ENCODE measurements at places on chromosomes 1 and 21.

DNA sequence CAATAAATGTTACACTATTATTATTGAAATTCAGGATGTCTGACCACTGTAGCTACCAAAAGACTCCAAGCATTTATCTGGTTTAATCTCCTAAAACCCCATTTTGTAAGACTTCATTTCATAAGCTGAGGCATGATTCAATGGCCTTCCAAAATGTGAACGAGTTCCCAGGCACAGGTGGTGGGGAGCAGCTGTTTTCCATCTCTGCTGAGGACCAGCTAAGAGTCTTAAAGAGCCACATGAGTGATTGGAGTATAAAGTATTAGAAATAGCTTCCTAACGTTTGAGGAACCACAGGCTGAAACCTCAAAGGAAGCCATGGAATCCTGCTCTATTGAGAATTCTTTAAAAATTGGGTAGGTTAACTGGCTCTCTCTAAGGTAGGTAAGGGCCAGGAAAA, 44.9 kb downstream of the SEC16B start:
- DNase-seq, result no peak

DNA sequence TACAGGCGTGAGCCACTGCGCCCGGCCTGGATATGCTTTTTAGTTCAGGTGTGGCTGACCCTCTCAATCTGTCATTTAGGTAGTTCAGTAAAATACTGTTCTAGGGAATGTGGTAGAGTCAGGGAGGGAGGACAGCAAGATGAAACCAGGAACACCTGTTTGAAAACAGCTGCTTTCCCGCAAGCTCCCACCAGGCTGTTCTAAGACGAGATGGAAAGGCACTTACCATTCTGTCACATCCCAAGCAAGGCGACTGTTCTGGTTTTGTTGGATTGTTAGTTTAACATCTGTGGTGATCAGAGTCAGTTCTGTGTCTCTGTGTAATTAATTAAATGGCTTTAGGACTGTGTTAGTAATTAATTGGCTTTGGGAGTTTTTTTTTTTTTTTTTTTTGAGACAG, 2.9 kb downstream of the CHAF1B start:
- no peak for DNase-seq

DNA sequence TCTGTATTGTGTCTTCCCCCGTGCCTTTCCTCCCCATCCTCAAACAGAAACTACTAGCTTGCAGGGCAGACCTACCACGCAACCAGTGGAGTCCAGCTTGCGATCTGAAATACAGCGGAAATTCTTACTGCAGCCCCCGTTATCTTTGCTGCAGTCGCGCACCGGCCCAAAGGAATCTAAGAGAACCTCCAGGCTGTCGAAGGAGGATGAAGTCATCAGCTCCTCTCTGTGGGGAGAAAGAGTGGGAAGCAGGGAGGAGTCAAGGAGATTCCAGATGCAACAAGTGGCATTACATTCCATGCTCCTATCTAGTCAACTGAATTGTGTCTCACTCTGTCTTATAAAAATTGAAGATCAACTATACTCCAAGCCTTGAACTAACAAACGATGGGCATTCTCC, 206.9 kb downstream of the ASTN1 start:
- no peak for DNase-seq

- DNase-seq, result no peak
Observed at GRCh38 chr1:175969231-175969630, 225.8 kb upstream of the TNR start.

DNA sequence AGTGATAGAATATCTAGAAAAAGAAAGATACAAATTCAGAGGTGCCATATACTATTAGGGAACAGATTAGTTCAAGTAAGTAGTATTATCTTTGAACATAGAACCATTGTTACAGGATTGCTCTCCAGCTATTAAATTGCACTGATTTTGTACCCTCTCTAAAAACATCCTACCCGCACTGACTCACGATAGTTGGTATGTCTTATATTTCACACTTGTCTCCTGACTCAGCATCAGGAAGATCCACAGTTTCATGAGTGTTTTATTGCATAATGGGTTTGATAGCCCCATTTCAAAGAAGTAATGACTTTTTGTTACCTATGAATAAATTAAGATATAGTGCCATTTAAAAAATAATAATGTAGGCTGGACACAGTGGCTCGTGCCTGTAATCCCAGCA, 6.0 kb downstream of the TATDN3 start:
- DNase-seq, result no peak

- no peak for DNase-seq
Observed at GRCh38 chr1:93559045-93559444, 111.1 kb downstream of the FNBP1L start.

- DNase-seq, result no peak
Observed at GRCh38 chr1:204435381-204435831, 23.8 kb upstream of the PPP1R15B start.

DNA sequence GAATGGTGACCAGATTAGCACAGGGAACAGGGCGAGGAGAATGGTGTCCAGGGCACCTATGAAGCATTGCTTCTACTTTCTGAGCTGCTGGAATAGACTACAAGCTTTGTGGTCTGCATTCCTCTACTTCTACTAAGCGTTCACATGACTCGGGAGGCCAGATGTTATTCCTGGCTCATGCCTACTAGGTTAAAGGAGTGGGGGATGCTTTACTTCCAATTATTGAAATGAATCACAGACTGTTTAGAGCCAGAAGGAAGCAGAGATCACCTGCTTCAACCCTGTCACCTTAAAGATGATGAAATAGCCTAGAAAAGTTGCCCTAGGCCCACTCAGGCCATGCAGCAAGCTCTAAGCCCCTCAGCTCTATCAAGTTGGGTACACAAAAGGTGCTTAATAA, 633.5 kb downstream of the KIF26B start:
- no peak for DNase-seq

- peak; percentile 59 for DNase-seq
Observed at GRCh38 chr1:244918421-244919319, 54.3 kb upstream of the HNRNPU start.

- no peak for DNase-seq
Observed at GRCh38 chr21:45592626-45593134, 50.4 kb upstream of the SLC19A1 start.

GRCh38 chr21:46062471-46063211, 35.3 kb upstream of the COL6A2 start:
- no peak for DNase-seq

DNA sequence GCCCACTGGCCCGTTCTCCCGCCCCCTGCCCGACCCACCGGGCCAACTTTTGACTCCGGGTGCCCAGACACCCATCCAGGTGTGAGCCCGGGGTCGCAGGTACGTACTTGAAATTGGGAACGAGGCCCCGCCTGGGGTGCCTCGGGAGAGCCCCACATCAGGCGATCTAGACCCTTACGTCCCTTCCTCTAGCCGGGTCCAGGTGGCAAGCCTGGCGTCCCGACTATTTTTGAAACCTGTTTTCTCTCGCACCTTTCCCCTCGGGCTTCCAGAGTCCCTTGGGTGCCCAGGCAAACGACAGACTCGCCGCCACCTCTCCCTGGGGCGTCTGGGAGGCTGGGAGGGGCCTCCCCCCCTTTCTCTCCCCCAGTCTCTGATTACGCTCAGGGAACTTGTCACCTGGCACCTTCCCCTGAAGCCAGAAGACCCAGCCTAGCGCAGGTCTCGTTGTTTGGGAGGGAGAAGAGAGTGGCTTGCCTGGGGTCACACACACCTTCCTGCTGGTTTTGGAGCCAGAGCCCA, 898 bp downstream of the LDLRAP1 start:
- no peak for DNase-seq

DNA sequence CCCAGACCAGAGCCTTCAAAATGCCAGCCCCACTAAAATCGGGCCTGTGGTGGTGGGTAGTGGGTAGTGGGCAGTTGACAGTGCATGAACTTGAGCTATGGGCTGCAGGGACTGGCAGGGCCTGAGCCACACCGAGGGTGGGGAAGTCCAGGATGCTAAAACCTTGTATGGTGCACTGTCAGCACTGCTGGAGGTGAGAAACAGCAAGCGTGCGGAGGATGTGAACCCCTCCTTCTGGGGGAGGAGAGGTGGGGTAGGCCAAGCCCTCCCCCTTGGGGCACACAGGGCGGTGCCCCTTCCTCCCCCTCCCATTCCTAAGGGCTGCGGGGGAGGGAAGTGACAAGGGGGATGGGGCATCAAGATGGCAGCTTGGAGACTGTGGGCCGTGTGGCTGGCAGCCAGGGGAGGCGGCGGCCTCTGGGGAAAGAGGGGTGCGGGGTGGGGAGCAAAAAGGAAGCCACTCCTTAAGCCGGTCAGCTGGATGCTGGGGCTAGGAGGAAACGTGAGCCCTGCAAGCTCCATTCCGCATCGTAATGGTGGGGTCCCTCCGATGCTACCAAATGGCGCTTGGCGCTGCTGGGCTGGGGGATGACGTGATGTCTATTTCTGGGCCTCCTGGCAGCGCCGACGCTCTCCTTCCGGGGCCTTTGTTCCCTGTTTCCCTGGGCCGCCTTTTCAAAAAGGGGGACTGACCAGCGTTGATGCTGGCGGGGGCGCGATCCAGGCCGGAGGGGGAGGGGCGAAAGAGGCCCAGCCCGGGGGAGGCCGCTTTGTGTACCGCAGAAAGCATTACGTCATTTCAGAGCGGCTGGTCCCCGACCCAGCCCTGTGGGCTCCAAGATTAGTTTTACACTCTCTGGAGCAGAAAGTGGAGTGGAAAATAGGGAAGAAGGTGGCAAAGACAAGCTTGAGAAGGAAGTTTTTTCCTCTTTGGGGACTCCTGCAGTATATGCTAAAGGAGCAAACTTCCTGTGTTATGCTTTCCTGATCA, 809 bp downstream of the SYT11 start:
- no peak for DNase-seq

DNA sequence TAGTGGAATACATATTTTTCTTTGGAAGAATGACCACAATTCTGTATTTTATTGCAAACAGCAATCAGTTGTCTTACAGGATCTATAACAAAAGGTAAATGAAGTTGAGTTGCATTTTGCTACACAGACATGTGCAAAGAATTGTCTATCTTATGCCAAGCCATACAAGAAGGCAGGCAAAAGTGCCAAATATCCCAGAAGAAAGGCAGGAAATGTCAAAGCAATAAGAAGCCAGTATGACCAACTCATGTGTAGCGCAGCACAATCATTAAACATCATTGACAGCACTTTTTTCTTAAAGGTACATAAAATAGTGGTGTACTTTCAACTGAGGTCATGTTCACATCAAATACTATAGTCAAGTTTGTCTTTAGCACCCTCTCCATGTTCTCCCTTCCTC, 42.7 kb downstream of the NIBAN1 start:
- no peak for DNase-seq

GRCh38 chr1:234164098-234164709, 209.1 kb upstream of the COA6 start:
- no peak for DNase-seq

- DNase-seq, result no peak
Observed at GRCh38 chr21:39141502-39141901, 41.7 kb downstream of the PSMG1 start.

Data from stimulated activated CD4-positive, alpha-beta T cell treated with anti-CD3 and anti-CD28 coated beads, Interleukin-1b, Interleukin-23, amount 100 ng/mL, for 4 hours (primary cell).